Choroid plexus epithelial cell (primary cell): ENCODE measurements at places on chromosomes 2 and 18.
A peak's percentile ranks its signal among the peaks of the same experiment; 100 is the strongest.

GRCh38 chr2:241867776-241868420, 1.6 kb upstream of the RTP5 start:
- no peak for DNase-seq

DNA sequence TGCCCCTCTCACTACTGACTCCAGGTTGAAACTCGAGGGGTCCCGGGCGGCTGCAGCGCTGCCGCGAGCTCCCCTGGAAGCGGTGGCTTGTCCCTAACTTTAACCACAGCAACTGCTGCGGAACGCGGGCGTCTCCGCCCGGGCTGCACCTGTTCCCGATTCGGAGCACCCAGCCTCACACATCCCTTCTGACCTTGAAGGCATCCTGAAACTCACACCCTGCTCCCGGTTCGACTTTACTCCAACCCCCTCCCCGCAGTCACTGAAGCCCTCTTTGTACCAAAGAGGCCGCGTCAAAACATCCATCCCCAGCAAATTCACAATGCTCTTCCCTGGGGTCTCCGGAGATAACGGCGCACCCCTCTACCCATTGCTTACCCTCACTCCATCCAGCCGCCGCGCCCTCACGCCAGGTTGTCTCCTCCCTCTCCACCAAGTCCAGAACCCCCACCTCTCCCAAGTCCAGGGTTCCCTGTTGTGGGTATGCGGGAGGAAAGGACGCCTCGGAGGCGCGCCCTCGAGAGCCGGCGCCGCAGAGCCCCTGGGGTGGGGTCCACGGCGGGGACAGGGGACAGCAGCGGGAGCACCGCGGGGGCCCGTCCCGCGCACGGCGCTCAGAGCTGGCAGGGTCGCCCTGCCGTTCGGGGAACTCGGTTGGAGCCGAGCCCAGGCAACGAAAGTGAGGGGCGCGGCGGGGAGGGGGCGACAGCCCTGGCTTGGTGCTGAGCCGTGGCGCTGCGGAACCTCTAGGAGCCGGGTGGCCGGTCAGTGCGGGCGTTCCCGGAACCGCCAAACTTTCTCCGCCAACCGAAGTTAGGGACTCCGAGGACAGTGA, 934 bp downstream of the MYO5B start:
- DNase-seq, result no peak

- DNase-seq, result no peak
These were observed 364.3 kb downstream of the RNF144A start for GRCh38 chr2:7281231-7282201.

GRCh38 chr2:177909962-177910361, 162.6 kb downstream of the PDE11A start:
- no peak for DNase-seq

GRCh38 chr18:46252759-46253158, 148.6 kb downstream of the HAUS1 start:
- DNase-seq, result peak; percentile 26

DNA sequence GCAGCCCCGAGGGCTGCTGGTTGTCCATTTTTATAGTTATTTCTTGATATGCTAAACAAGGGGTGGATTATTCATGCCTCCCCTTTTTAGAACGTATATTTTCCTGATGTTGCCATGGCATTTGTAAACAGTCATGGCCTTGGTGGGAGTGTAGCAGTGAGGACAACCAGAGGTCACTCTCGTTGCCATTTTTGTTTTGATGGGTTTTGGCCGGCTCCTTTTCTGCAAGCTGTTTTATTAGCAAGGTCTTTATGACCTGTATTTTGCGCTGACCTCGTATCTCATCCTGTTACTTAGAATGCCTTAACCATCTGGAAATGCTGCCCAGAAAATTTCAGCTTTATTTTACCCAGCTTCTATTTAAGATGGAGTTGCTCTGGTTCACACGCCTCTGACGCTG, 825.8 kb upstream of the CDH2 start:
- DNase-seq, result no peak
